Naive thymus-derived CD4-positive, alpha-beta T cell (primary cell): ENCODE measurements at places on chromosomes 1 and 21. TPM values are rescaled to one million over a fixed set of nuclear protein-coding genes. Genes with fewer than 3 reads are reported as not detected.
A peak's percentile ranks its signal among the peaks of the same experiment; 100 is the strongest.

LDLRAD2 gene
- 0.66 TPM for total RNA-seq

ABCA4 gene
- not detected for total RNA-seq

KRTAP27-1 gene
- total RNA-seq = not detected in 2 replicates

KRTAP19-2 gene
- not detected for total RNA-seq

DIRAS3 gene
- total RNA-seq = not detected

BRDT gene
- total RNA-seq = not detected in 2 replicates

ATXN7L2 gene
- total RNA-seq = 12.8 TPM

FMOD gene
- total RNA-seq = not detected in 2 replicates

EXO1 gene
- 0.11 TPM for total RNA-seq

SLC6A9 gene
- 0.37 TPM for total RNA-seq

HSF2BP gene
- total RNA-seq = 0.92 TPM

NOS1AP gene
- total RNA-seq = not detected

DNA sequence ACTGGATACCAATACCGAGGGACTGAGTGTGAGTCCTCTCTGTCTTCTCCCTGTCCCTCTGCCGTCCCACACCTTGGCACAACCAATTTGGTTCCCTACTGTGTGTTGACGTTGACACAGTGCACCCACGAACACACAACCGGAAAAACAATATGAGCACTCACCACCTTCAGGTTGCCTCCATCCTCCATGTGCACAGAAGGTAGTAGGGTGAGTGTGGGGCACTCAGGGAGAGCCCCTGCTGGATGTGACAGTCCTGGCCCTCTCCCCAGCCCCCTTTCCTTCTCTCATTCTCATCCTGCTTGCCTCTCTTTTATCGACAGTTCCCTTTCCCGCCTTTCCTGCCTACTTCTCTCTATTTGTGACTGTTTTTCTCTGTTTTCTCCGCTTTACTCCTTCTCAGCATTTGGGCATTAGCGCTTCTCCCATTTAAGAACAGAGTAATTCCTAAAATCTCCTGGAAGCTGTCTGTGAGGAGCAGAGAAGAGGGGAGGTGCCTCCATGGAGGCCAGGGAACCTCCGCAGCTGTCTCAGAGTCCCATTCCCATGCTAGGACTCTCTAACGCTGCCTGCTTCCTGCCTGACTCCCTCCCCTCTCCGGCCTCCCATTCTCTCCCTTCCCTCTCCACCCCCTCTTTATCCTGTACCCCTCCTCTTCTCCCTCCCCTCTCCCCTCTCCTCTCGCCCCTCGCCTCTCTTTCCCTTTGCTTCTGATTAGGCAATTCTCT lies 16.4 kb downstream of the CADM3 start:
- no peak for DNase-seq

GRCh38 chr1:32765570-32766327 lies 51.4 kb downstream of the YARS1 start:
- no peak for DNase-seq

- DNase-seq = peak; percentile 4
Observed at GRCh38 chr1:246782120-246782900, 58.1 kb downstream of the SCCPDH start.

GRCh38 chr1:35894183-35894582 lies 11.2 kb downstream of the AGO1 start:
- DNase-seq = no peak

- DNase-seq = no peak
Observed at GRCh38 chr1:236397173-236397759, 3.2 kb downstream of the EDARADD start.

GRCh38 chr21:35925497-35925896 lies 134.8 kb downstream of the SETD4 start:
- peak; percentile 11 for DNase-seq

DNA sequence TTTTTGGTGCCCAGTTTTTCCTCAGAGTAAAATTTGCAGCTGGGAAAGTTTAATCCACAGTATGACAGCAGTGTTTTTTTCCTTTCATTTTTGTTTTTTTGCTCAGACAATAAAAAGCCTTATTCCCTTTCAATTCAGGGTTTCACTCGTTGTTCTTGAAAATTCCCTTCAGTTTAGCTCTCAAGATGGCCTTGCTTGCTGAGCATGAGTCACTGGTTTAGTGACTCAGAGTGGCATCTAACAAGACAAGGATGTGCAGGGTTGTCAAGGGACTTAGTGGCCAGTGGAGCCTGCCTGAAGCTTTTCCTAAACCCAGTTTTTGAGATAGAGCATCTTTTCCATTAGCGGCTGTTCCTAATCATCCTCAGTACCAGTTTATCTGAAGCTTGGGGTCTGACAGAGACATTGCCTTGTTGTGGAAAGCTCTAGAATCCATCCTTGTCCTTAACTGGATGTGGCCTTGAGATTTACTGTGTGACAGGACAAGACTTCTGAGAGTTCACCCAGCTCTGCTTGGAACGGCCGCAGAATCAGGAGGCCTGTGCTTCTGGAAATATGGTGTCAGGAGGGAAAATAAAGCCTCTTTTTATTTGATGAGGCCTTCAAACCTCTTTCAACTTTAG lies 48.4 kb upstream of the DNAJC6 start:
- DNase-seq = no peak

DNA sequence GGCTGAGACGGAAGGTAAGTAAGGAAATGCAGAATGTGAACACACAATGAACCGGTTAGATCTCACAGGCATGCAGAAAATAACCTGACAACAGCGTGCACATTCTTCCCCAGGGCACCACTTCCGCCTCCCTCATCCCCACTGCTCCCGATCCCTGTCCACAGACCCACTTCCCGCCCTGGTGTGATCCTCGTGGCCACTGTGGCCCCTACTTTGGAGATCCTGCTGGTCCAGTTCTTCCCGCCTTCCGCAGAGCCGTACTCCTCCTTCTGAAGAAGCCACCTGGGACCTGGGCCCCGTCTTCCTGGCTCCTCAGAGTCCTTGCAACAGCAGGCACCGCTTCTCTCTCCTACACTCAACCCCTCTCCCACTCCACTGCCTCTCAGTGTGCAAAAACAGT lies 1.4 kb upstream of the GSTM4 start:
- no peak for DNase-seq

GRCh38 chr1:18645747-18646090 lies 15.1 kb downstream of the PAX7 start:
- DNase-seq = no peak

- DNase-seq = no peak
Observed at GRCh38 chr21:42147386-42148020, 71.4 kb upstream of the ABCG1 start.

- no peak for DNase-seq
Observed at GRCh38 chr1:22154626-22155025, 11.7 kb upstream of the WNT4 start.

GRCh38 chr1:12204754-12205658 lies 24.8 kb upstream of the VPS13D start:
- no peak for DNase-seq

DNA sequence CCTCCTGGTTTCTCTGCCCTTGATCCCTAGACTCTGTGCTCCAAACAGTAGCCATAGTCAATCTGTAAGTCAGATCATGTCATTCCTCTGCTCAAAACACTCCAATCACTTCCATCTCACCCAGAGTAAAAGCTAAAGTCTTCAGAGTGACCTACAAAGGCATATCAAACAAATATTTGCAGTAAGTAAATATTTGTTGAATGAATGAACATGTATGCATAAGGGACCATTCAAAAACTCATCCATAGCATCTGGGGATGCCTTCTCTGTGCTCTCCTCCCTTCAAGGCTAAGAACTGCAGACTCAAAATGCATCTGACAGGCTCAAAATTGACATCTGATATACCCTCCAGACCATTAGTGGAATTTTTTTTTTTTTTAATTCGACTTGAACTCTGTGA lies 18.1 kb upstream of the AK5 start:
- DNase-seq = no peak

- DNase-seq = no peak
Observed at GRCh38 chr1:23341931-23342692, 2.0 kb downstream of the HNRNPR start.

DNA sequence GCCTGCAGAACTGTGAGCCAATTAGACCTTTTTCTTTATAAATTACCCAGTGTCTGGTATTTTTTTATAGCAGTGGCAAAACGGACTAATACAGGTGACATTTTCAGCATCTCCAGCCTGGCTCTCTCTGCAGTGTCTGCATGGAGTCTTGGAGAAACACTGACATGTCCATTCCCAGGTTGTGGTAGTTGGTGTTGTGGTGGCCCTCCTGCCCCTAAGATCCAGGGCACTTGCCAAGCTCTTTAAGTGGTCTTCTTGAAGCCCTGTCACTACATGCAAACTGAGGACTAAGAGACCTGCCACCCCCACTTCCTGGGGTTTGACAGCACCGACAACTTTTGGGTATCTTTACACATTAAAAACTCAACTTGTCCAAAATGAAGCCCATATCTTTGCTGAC lies 419.4 kb downstream of the NPHP4 start:
- DNase-seq = no peak

DNA sequence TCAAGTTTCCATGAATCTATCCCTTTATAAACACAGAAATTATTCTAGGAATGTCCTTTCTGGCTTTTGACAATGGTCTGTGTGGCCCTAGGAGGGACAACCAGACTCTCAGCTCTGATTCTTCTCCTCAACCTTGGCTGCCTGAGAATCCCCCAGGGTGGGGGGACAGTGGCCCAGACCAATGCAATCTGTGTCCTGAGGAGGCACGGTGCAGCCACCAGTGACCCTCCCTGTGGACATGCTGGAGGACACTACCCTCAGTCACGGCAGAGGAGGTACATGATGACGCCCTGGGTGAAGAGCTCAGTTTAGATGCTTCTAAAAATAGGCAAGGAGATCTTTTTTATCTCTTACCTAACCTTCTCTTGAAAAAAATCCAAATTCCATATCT lies 91.7 kb downstream of the PGBD5 start:
- no peak for DNase-seq

GRCh38 chr21:33112151-33112550 lies 42.2 kb downstream of the OLIG1 start:
- no peak for DNase-seq

DNA sequence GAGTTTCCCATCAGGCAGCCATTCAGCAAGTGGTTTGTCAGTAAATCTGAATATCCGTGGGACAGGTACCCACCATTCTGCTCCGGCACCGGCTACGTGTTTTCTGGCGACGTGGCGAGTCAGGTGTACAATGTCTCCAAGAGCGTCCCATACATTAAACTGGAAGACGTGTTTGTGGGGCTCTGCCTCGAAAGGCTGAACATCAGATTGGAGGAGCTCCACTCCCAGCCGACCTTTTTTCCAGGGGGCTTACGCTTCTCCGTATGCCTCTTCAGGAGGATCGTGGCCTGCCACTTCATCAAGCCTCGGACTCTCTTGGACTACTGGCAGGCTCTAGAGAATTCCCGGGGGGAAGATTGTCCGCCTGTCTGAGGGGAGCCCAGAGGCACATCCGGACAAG lies 48.4 kb downstream of the B3GALT5 start:
- DNase-seq = no peak

- no peak for DNase-seq
Observed at GRCh38 chr1:31774495-31774894, 10.4 kb upstream of the ADGRB2 start.

GRCh38 chr1:172603816-172604215 lies 55.1 kb upstream of the FASLG start:
- no peak for DNase-seq

DNA sequence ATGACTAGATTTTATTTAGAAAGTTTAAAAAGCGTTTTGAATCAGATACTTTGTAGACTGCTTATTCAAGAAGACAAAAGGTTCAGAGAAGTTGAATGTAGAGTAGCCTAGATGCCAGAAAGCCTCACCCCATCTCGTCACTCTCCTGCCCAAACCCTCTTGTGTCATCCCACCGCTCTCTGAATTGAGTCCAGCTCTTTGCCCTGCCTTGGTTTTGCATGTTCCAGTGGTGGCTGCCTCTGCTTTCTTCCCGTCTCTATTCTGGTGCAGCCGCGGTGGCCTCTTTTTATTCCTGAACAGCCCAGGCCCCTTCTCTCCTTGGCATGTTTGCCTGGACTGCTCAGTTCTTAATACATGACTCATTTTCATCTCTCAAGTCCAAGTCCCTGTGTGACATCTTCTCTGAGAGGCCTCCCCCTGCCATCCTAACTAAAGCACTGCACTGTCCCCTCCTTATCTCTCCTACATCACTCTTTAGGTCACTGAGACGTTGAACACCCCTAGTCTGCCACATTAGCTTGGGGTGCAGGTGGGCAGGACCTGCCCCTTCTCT lies 22.9 kb downstream of the PRDM2 start:
- no peak for DNase-seq

GRCh38 chr1:154595621-154596020 lies 12.4 kb downstream of the ADAR start:
- DNase-seq = no peak

- DNase-seq = no peak
Observed at GRCh38 chr1:82972841-82973553, 1025.9 kb downstream of the TTLL7 start.

GRCh38 chr1:96059736-96060135 lies 661.8 kb upstream of the PTBP2 start:
- DNase-seq = no peak

DNA sequence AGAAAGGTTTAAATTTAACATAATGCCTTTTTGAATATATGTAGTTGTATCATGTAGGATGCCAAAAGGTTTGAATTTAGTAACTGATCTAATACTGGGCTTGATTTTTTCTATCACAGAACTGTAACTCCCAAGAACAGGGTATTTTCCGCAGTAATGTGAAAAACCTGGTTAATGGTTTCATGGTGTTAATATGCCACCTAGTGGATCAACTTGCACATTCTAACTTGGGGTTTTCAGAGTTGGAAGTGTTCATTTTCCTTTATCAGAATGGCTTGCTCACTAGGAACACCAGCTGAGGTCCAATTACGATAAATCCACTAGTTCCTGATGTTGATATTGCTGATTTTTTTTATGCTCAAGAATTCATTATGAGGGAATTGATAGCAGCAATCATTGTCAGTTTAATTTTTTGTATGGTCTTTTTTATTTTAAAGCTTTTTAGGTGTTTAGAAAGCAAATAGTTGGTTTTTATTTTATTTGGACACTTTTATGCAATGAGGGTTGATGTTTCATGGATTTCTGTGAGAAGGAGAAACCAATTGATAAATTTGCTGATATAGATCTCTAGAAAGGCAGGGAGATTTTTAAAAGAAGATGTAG lies 157.2 kb downstream of the PLA2G4A start:
- peak; percentile 25 for DNase-seq

GRCh38 chr1:158999316-159000069 lies 10.2 kb upstream of the IFI16 start:
- no peak for DNase-seq

GRCh38 chr1:66300972-66301451 lies 232.9 kb upstream of the SGIP1 start:
- DNase-seq = no peak

- no peak for DNase-seq
Observed at GRCh38 chr21:40765811-40766210, 81.1 kb downstream of the DSCAM start.

- DNase-seq = no peak
Observed at GRCh38 chr1:77590651-77591050, 91.8 kb downstream of the ZZZ3 start.

DNA sequence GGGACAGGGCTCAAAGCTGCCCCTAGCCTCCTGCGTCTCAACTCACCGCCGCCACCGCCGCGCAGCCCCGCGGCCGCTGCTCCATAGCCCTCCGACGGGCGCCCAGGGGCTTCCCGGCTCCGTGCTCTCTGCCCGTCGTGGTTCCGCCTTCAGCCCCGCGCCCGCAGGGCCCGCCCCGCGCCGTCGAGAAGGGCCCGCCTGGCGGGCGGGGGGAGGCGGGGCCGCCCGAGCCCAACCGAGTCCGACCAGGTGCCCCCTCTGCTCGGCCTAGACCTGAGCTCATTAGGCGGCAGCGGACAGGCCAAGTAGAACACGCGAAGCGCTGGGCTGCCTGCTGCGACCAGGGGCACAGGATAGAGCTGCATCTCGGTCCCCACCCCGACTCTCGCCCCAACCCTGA lies at the start of gene TNFRSF25:
Gene TNFRSF25, minus strand, starts transcription at position 151 of the 400 bp plus-strand sequence. Its CDS starts 66 bp downstream, at position 85.
- DNase-seq = peak; percentile 77

GRCh38 chr1:95653618-95654017 lies 419.6 kb downstream of the RWDD3 start:
- DNase-seq = no peak
